Cerebellum (tissue), 4 donors: ENCODE measurements at places on chromosomes 3 and 15. TPM values are rescaled to one million over a fixed set of nuclear protein-coding genes. Genes with fewer than 3 reads are reported as not detected.

CNTN3 gene
- 16.2 TPM for total RNA-seq

TLR9 gene
- 0.09 TPM for total RNA-seq

KIF7 gene
- 7.3 TPM for total RNA-seq

ATP8B4 gene
- total RNA-seq: 15.3 TPM

STAB1 gene
- total RNA-seq: 19.8 TPM

C3orf33 gene
- 5.4 TPM for total RNA-seq

KLF15 gene
- 5.3 TPM for total RNA-seq

GOLGA6A gene
- total RNA-seq: 0.36 TPM

ADGRG7 gene
- total RNA-seq: not detected
